ENCODE measurements at places on chromosomes 6 and 20.

DNA sequence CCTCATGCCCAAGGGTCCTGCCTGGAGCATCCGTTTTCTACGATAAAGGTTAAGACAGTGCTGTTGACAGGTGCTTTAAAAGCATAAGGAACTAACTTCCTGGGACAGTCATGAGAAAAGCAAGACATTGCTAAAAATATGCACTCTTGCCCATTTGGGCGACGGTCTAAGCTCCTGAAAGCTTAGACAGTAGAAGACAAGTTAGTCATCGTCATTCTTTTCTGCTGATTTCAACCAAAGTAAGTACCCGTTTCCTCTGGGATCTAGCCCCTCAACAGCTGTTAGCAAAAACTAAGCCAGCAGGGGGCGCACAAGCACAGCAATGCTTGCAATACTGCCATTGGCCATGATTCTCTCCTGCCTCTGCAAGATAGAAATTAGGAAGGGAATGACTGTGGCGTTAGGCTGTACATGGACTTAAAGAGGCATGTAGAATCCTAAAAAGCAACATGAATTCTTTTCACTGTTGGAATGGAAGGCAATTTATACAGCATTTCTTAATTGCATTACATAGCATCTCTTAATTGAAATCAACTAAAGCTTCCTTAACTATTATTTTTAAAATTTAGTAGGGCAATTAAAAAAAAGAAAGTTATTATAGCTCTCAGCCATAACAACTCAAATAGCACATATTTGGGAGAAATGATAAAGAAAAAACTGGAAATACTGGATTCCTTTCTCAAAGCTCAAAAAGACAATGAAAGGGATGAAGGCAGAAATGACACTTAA lies 147.8 kb upstream of the RALGAPA2 start:
- peak; percentile 99 for DNase-seq

GRCh38 chr6:150641398-150642139 lies 41.9 kb downstream of the PLEKHG1 start:
- DNase-seq, result no peak

- DNase-seq, result no peak
Observed at GRCh38 chr6:149168968-149169367, 148.5 kb upstream of the TAB2 start.

GRCh38 chr6:50451826-50452400 lies 261.4 kb upstream of the TFAP2D start:
- DNase-seq, result no peak

GRCh38 chr6:163572612-163573011 lies 158.1 kb downstream of the QKI start:
- DNase-seq, result no peak

GRCh38 chr20:23032056-23032749 lies 2.9 kb upstream of the SSTR4 start:
- DNase-seq, result no peak

DNA sequence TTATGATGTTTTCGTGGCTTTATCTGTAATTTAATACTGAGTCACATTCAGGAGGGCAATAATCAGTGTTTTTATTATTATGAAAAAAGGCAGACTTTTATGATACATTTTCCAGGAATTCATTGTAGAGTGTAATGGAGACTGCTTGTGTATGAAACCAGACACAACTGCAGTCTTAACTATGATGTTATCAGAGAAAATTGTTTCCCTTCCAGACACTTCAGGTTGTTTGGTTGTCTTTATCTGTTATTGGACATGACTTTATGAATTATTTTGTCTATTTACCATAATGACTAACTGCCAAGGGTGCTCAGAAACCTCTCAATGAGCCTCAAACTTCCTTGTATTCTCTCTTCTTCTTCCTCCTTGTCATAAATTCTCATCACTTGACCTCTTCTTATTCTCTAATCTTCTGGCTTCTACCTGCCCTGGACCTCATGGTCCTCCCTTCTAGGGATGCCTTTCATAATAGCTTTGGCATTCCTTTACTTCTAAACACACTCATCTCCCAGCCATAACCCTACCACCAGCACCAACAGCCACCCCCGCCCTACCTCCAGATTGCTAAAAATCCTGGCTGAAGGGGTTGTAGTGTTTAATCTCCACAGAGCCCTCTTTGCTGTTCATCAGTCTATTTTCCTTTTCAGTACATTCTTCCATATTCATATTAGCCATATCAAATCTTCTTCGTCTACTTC lies 492.5 kb downstream of the CDKAL1 start:
- DNase-seq, result no peak

- DNase-seq, result no peak
Observed at GRCh38 chr6:49524541-49524940, 24.8 kb downstream of the GLYATL3 start.

GRCh38 chr6:84467296-84467695 lies 239.9 kb upstream of the CEP162 start:
- DNase-seq, result no peak

- DNase-seq, result no peak
Observed at GRCh38 chr6:148951662-148952061, 204.8 kb downstream of the UST start.

DNA sequence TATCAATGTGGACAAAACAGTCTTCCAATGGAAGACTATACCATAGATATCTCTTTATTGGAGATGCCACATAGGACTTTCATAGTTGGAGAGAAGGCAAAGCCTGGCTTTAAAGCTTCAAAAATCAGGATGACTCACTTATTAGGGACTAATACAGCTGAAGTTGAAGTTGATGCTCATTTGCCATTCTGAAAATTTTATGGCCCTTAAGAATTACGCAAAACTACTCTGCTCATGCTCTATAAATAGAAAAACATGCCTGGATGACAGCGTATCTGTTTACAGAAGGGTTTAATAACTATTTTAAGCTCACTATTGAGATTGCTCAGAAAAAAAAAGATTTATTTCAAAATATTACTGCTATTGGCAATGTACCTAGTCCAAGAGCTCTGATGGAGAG lies 155.5 kb upstream of the DST start:
- no peak for DNase-seq

- no peak for DNase-seq
Observed at GRCh38 chr6:26027491-26028211, 59.6 kb upstream of the HFE start.

- no peak for DNase-seq
Observed at GRCh38 chr6:48658915-48659314, 547.9 kb upstream of the PTCHD4 start.

- no peak for DNase-seq
Observed at GRCh38 chr6:35057449-35058357, 83.4 kb downstream of the TCP11 start.

DNA sequence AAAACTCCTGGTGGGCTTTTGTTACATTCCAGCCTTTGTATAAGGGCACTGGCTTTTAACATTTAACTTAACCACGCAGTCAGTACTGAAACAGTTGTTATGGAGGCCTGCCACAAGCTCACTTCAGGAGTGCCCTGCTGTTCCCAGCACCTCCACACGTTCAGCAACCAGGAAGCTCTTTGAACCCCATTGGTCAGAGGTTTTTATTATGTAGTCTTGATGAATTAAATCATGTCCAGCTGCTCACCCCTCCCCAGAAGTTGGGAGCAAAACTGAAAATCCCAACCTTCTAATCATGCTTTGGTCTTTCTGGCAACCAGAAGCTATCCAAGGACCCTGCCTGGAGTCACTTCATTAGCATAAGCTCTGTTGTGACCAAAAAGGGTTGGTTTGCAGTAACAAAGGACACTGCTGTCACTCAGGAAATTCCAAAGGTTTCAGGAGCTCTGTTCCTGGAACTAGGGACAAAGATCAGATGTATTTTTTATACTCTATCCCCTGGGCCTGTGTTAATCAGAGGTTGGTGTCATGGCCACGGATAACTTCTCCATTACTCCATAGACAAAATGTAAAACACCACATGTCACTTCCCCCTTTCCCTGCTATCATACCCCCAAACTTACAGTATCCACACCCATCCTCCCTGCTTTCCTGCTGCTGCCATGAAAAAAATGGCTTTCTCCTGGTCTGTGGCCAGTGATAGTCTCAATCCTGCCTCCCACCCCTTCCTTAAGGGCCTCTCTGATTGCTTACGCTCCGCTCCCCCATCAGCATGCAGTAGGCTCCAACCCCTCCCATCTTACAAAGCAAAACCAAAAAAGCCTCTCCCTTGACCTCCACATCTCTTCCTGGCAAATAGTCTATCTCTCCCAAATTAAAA lies 3.1 kb downstream of the ARMC12 start:
- no peak for DNase-seq

GRCh38 chr6:158312672-158313397 lies 570 bp downstream of the TULP4 start:
- no peak for DNase-seq

DNA sequence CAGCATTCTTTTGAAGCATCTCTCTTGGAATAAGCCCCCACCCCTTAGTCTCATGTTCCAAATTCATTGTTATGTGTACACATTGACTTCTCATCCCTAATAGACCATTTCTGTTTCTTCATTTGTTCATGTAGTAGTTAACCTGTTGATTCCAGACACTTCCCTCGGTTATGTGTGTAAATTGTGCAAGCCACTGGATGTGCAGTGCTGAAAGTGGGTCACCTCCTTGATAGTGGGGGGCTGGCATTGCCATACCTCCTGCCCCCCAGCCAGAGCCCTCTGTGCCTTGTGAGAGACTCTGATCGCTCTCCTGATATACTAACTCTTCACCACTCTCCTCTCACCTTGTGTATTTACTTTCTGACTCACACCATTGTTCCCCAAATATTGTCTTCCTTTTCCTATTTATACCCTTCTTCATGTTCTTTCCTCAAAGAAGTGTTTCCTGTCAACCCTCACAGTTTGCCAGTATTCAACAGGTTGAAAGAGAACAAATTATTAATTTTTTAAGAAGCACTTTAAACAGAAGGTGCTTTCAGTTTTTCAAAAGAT lies 59.0 kb downstream of the HIVEP1 start:
- DNase-seq, result no peak

DNA sequence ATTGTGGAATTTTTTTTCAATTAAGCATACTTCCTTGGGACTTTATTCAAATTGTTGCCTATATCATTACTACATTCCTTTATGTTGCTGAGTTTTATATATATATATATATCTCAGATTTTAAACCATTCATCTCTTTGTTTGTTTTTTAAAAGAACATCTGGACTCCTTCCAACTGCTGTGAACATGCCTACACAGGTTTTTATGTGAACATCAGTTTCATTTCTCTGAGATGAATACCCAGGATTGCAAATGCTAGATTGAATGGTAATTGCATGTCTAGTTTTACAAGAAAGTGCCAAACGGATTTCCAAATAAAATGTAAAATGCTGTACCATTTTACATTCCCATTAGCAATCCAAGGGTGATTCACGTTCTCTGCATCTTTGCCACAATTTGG lies 1289.3 kb downstream of the HACE1 start:
- DNase-seq, result no peak

GRCh38 chr6:28588666-28589065 lies 63.0 kb downstream of the GPX5 start:
- DNase-seq, result no peak

DNA sequence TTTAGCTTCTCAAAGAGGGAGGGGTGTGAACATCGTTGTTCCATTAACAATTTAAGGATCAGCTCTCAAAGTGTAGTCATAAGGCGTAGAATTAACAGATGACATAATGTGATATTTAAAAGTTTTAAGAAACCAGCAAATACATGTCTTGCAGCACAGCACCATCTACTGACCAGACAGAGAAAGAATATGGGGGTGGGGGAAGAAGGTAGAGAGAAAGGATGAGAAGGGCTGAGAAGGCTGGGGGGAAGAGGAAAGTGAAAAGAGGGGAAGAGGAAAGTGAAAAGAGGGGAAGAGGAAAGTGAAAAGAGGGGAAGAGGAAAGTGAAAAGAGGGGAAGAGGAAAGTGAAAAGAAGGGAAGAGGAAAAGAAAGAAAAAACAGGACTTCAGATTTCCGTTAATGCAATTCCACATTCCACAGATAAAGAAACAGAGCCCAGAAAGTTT lies 80.9 kb downstream of the HAO1 start:
- DNase-seq, result no peak

GRCh38 chr6:25326960-25327359 lies 47.8 kb downstream of the CARMIL1 start:
- no peak for DNase-seq

- no peak for DNase-seq
Observed at GRCh38 chr6:138424004-138424904, 20.2 kb downstream of the HEBP2 start.

GRCh38 chr6:107504270-107505026 lies 14.5 kb downstream of the SOBP start:
- no peak for DNase-seq

- no peak for DNase-seq
Observed at GRCh38 chr6:8085053-8085511, 17.3 kb downstream of the EEF1E1 start.

- DNase-seq, result no peak
Observed at GRCh38 chr6:37792457-37793033, 27.0 kb upstream of the ZFAND3 start.

GRCh38 chr6:30570740-30571074 lies 535 bp upstream of the ABCF1 start:
- DNase-seq, result no peak

DNA sequence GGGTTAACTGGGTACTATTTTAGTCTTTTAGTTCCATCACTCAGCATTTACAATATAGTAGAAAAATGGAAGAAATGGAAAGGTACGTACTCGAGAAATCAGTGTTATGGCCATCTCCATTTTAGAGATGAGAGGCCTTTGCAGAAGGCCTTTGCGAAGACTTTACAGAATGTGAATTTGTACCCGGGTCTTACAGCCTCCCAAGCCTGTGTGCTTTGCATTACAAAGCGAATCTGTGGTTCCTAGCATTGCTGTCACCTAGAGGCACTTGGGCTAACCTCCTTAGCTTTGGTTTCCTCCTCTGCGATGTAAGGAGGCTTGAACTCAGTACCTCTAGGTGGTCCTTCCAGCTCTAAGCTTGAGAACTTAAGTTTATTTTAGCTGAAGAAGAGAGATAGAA lies 10.9 kb downstream of the VAPB start:
- DNase-seq, result no peak

GRCh38 chr6:15585760-15586214 lies 77.0 kb downstream of the DTNBP1 start:
- DNase-seq, result no peak

DNA sequence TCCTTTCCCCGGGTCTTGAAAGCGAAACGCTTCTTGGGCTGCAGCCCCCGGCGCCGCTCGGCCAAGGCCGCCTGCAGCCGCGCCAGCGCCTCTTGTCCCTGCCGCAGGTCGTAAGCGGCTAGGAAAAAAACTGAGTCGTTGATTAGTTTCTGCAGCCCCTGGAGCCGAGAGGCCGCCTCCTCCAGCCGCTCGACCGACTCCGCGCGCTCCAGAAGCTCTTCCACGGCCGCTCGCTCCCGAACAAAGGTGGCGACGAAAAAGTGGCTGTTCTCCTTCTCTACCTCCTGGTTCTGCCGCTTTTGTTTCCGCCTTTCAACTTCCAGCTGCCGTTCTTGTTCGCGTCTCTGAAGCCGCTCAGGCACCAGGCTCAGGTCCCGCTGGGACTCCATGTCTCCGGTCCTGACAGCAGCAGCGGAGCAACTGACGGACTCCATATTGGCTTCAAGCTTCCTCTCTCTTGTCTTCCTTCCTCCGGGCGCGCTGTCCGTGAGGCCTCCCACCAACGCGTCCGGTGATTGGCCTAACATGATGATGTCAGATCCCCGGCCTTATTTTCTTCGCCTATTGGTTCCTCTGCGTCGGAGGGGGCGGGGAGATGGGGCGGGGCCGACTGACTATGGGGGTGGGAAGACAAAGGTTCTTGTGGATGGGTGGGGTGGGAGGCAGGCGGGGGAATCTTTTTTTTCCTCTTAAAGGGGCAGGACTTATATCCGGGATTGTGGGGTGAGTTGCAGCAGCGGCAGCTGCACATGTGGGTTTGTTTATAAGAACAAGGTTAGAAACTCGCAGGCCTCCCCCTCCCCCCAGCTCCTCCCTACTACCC lies at the start of gene TBCC:
TBCC (minus strand) TSS at position 464 of the 823 bp plus-strand sequence; CDS start at position 434, 30 bp downstream.
- DNase-seq, result peak; percentile 89

- DNase-seq, result no peak
Observed at GRCh38 chr20:15482525-15482924, 1090.7 kb downstream of the KIF16B start.

- DNase-seq, result no peak
Observed at GRCh38 chr6:152270301-152270925, 366.7 kb downstream of the SYNE1 start.
